PC-3 (cell line): ENCODE measurements at places on chromosomes 12 and 14. TPM values are rescaled to one million over a fixed set of nuclear protein-coding genes. Genes with fewer than 3 reads are reported as not detected.

ITGB7 gene
- 1.9 and 3.4 TPM in 2 replicates for total RNA-seq

ASB2 gene
- 0.12 and 0.22 TPM in 2 replicates for total RNA-seq

SOCS4 gene
- total RNA-seq = 21.9 and 22.5 TPM in 2 replicates

TTC8 gene
- total RNA-seq = 12.6 and 24.8 TPM in 2 replicates

KRT82 gene
- 0.29 TPM in 1 of 2 replicates, not detected in the other for total RNA-seq

COA8 gene
- total RNA-seq = 52.7 and 62.3 TPM in 2 replicates

GRIN2B gene
- not detected in 2 replicates for total RNA-seq

PIWIL1 gene
- not detected in 2 replicates for total RNA-seq

KRT75 gene
- total RNA-seq = 32.8 and 38.5 TPM in 2 replicates

TBX5 gene
- total RNA-seq = not detected in 2 replicates

KRT73 gene
- not detected in 2 replicates for total RNA-seq

CLEC9A gene
- not detected in 2 replicates for total RNA-seq

ZDHHC22 gene
- 0.15 and 0.81 TPM in 2 replicates for total RNA-seq

FOXG1 gene
- not detected in 2 replicates for total RNA-seq

CLEC14A gene
- not detected in 2 replicates for total RNA-seq

RFX4 gene
- not detected in 2 replicates for total RNA-seq

SYCP3 gene
- not detected in 2 replicates for total RNA-seq

PCED1B gene
- total RNA-seq = 1.0 TPM in 1 of 2 replicates, not detected in the other

HSP90AA1 gene
- 671 and 785 TPM in 2 replicates for total RNA-seq

LRFN5 gene
- total RNA-seq = not detected in 2 replicates

DYNLL1 gene
- 283 and 396 TPM in 2 replicates for total RNA-seq

C1RL gene
- 8.2 and 8.9 TPM in 2 replicates for total RNA-seq

KRT77 gene
- not detected in 2 replicates for total RNA-seq

KSR2 gene
- total RNA-seq = 0.80 and 2.8 TPM in 2 replicates

DNAJC22 gene
- 12.9 and 16.8 TPM in 2 replicates for total RNA-seq

DCAF5 gene
- 17.5 and 21.0 TPM in 2 replicates for total RNA-seq

RHOJ gene
- not detected in 2 replicates for total RNA-seq

TMEM63C gene
- total RNA-seq = 4.0 and 5.4 TPM in 2 replicates

CPNE8 gene
- 7.2 and 12.6 TPM in 2 replicates for total RNA-seq

DLK1 gene
- total RNA-seq = not detected in 2 replicates

HOXC4 gene
- total RNA-seq = 1.8 and 2.6 TPM in 2 replicates

GPR132 gene
- 0.04 and 0.12 TPM in 2 replicates for total RNA-seq

ZCCHC8 gene
- 14.4 and 15.0 TPM in 2 replicates for total RNA-seq
